HEK293T (cell line): ENCODE measurements at places on chromosomes 3 and 15.

GRCh38 chr3:164806188-164806587 is 272.1 kb downstream of the SI start:
- no peak for DNase-seq

GRCh38 chr15:75840659-75841058 is 2.6 kb upstream of the UBE2Q2 start:
- peak; percentile 40 for DNase-seq

GRCh38 chr3:58429657-58430056 is 4.0 kb downstream of the PDHB start:
- DNase-seq, result no peak

DNA sequence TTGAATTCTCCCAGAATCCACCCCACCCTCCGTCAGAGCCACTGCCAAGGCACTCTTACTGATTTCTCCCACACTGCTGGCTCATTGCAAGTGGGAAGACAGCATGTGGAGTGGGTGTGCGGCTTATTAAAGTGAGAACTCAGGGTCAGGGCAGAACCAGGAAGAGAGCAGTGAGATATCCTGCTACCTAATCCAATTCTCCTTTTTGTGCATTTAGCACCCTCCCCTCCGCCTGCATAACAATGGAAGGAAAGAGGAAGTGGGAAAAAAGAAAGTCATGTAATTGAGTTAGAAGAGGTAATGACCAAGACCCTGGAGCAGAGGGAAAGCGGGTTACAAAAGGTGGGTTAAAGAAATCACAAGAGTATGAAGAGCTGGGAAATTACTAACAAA is 27.8 kb upstream of the PIK3CB start:
- no peak for DNase-seq

DNA sequence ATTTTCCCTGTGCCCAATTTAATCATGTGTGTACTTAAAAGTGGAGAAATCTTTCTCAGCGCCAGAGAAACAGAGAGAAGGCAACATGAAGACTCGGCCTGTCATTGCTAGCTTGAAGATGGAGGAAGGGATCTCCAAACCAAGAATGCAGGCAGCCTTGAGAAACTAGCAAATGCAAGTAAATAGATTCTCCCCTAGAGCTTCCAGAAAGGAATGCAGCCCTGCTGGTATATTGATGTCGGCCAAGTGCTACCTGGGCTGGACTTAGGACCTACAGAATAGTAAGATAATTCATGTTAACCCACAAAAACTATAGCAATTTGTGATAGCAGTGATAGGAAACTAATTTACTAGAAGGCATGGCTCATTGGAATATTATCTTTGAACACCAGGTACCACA is 150.9 kb upstream of the ABI3BP start:
- no peak for DNase-seq

DNA sequence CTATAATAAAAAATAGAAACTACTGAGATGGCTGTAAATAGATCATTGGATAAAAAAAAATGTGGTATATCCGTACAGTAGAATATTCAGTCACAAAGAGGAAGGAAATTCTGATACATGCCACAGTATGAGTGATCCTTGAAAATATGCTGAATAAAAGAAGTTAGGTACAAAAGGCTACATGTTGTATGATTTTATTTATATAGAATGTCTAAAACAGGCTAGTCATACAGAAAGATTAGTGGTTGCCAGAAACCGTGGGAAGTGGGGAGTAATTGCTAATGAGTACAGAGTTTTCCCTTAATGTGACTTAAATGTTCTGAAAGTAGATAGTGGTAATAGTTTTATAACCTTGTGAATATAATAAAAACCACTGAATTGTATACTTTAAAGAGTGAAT is 24.9 kb upstream of the FAH start:
- DNase-seq, result no peak

DNA sequence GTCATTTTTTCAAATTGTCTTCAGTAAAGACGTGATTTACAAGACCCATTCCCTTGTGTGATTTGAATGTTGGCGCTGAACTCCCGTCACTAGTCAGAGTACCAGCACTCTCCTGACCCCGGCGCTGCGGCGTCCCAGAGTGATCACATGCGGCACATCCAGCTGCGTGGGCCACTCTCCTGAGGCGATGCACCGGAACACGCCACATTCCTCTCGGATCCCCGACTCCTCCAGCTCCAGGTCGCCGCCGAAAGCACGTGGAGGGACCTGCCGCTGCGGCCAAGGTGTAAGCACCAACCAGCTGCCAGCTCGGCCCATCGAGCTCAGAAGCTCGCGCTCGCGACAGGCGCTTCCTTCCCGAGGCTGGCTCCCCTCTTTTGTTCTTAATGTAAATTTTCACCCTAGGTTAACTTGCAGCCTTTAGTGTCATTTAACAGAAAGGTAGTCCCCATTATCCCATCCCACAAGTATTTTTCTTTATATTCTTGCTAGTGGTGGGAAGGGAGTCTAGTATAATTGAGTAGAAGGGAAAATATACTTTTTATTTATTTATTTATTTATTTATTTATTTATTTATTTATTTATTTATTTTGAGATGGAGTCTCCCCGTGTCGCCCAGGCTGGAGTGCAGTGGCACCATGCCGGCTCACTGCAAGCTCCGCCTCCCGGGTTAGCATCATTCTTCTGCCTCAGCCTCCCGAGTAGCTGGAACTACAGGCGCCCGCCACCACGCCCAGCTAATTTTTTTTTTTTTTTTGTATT is 61.7 kb upstream of the VGLL3 start:
- DNase-seq, result no peak

DNA sequence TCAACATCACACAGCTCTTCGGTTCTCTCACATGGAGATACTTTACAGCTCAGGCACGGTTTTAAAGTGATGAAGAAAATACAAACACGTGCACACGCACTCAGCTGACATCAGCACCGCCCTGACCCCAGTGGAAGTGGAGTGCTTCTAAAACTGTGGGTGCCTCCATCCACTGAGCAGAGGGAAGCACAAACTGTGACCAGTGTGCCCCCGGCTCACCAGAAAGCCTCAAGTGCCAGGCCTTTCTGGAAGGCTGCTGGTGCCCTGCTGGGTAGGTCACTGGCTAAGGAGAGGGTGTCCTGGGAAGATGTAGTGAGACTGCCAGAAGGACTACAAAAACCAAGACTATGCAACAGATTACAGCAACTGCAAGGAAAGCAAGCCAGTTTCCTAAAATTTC is 78.5 kb downstream of the OCA2 start:
- DNase-seq, result no peak

DNA sequence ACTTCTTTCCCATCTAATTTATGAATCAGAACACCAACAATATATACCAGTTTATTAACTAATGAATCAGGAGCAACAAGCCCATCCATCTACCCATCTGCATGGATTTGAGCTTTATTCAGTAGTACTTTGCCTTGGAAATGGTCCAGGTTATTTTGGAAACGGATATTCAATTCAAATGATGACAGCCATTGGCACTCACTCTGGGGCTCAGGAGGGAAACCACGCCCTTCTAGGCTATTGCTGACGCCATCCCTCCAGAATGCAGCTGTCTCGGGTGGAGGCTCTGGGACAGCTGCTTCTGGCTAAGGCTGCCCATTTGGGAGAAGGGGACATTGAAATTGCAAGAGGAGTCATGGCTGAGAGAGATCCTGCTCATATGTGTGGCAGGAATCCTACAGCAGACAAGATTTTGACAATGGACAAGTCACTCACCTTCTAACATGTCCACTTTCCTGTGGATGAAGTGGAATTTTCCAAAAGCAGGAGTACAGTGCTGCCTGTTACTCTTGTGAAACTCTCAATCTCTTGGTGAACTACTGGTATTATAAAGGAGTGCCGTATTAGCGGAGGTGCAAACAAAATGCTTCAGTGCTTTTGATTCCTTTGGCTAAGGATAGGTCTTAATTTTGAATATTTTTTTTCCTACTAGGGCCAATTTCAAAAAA is 29.3 kb upstream of the TRAK1 start:
- no peak for DNase-seq

- DNase-seq, result no peak
These were observed 231.6 kb upstream of the GOLGA6L4 start for GRCh38 chr15:84003791-84004503.

GRCh38 chr3:111923806-111924205 is 55.0 kb upstream of the ABHD10 start:
- DNase-seq, result no peak
